Naive thymus-derived CD4-positive, alpha-beta T cell (primary cell): ENCODE measurements at places on chromosomes 2 and 18. TPM values are rescaled to one million over a fixed set of nuclear protein-coding genes. Genes with fewer than 3 reads are reported as not detected.

The IFT172 gene
- 1.4 TPM for polyA plus RNA-seq

The IL1F10 gene
- polyA plus RNA-seq = not detected

The PLCL1 gene
- polyA plus RNA-seq = 16.7 TPM

The CFAP221 gene
- not detected for polyA plus RNA-seq

The TRABD2A gene
- 204 TPM for polyA plus RNA-seq

The SNORC gene
- polyA plus RNA-seq = not detected

The KANSL1L gene
- polyA plus RNA-seq = 1.6 TPM

The CD8A gene
- polyA plus RNA-seq = 0.76 TPM
